Vagina (tissue), 2 donors: ENCODE measurements at places on chromosomes 6 and 20.

GRCh38 chr20:50722424-50723155 lies 8.8 kb upstream of the PARD6B start:
- DNase-seq = no peak

GRCh38 chr6:46207174-46207573 lies 36.4 kb upstream of the ENPP5 start:
- DNase-seq = no peak

- DNase-seq = no peak
Measured at GRCh38 chr20:62944184-62944583, 6.2 kb downstream of the GID8 start.

- no peak for DNase-seq
Measured at GRCh38 chr6:127547215-127547614, 28.1 kb upstream of the MTCL3 start.

GRCh38 chr20:47048054-47048453 lies 153.4 kb downstream of the EYA2 start:
- no peak for DNase-seq

- no peak for DNase-seq
Measured at GRCh38 chr6:5285526-5285925, 24.2 kb downstream of the FARS2 start.

DNA sequence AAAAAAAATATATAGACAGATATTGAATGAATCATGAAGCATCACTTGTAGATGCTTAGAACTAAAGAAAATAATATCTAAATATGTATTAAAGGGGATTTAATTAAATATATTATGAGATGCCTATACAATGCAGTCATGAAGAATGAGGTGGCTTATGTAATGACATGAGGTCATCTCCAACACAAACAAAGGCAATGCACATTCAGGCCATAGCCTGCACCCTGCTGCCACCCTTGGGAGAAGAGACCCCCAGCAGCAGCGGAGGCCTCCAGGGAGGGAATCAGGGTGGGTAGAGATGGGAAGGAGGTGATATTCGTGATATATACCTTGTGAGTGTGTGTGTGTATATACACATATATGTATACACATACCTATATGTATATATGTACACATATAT lies 26.4 kb upstream of the SSTR4 start:
- no peak for DNase-seq

DNA sequence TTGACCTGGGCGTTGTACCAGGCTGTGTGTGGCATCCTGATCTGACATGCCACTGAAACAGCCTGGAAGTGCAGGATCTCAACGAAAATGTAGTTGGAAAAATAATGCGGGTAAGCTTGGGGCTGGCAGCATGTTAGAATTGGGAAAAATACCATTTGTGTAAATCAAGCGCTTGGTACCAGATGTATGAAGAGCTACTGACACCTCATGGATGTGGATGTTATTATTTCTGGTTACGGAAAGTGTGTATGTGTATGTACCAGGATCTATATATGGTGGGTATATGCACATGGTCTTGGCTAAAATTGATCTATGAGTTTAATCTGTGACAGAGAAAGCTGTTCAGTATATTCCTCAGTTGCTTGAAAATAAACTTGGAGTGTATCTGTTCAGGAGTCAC lies 22.7 kb downstream of the HIVEP1 start:
- DNase-seq = no peak

GRCh38 chr6:5511954-5512353 lies 250.6 kb downstream of the FARS2 start:
- DNase-seq = no peak

DNA sequence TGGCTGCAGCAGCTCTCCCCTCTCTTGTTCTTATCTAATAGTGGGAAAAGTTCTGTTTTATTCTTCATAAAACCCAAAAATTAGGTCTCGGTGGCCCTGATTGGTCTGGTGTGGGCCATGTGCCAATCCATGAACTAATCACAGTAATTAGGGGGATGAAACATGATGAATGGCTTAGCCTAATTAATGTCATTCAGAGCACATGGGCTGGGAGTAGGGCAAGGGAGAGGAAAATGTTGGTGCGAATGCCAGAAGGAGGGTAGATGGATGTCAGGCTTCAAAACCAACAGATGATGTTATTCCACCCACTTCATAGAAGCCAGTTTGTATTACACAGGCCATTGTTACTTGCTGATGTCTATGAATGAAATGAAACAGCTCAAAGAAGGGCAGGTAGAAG lies 46.5 kb downstream of the PLEKHG1 start:
- no peak for DNase-seq

DNA sequence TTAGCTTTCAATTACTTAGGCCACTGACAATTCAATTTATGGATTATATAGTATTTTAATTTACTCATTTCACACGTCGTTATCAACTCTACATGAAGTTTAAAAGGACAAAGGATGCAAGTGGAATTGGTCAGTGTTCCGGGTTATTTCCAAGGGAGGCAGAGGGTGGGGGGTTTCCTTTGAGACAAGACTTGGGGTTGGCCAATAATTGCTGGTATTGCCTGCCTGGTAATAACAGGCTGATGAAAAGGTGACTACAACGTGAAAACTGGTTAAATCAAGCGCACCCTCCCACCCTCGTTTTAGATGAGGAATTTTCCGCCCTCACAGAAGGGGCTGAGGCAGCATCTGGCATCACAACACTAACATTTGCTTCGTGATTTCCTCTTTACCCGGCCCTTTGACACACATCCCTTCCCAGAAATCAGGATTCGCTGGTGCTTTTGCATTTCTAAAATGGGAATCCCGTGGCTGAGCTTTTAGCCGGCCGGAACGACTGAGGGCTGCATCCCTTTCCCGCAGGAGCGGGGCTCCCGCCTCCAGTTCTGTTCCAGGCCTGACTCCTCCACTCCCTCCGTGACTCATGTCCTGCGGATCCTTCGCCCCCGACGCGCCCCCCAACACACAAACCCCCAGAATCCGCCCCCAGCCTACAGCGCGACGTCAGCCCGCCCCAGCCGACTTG lies 999 bp upstream of the PIM1 start:
- DNase-seq = no peak

DNA sequence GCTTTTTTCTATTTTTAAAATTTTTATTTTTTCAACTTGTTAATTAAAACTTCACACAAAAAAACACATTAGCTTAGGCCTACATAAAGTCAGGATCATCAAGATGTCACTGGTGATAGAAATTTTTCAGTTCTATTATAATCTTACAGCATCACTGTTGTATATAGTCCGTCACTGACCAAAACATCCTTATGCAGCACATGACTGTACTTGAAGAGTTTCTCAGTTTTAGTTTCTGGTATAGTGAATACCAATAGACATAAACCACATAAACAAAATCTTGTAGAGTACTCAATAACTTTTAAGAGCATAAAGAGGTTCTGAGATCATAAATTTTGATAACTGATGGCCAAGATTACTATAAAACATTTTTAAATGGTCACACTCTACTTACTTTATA lies 71.8 kb downstream of the ASCC3 start:
- DNase-seq = no peak

DNA sequence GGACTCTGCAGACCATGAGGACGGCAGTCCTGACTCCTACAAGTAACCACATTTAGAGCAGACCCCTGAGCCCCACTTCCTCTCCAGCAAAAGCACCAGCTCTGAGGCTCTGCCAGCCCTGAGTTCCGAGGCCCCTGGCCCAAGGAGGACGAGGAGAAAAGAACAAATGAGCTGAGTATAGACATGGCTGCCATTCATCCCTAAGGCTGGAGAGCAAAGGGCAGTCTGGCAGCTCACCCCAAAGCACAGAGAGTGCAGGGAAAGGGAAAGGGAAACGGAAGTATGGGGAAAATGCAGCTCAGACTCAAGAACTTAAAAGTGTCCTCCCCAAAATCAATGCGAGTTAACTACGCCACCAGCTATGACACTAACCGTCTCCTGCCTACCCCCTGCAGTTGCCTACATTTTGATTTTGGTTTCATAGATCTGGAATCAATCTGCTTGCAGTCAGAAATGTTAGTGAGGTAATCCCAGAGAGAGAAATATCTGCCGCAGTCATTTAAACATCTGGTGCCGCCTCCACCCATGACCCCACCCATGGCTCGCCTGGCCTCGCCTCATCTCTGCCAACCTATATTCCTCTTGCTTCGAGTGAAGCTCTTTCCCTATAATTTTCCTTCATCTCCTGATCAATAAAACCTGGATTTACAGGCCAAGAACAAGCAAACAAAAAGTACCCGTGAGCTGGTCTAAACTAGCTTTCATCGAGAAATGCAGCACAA lies 49.6 kb upstream of the AFDN start:
- no peak for DNase-seq

DNA sequence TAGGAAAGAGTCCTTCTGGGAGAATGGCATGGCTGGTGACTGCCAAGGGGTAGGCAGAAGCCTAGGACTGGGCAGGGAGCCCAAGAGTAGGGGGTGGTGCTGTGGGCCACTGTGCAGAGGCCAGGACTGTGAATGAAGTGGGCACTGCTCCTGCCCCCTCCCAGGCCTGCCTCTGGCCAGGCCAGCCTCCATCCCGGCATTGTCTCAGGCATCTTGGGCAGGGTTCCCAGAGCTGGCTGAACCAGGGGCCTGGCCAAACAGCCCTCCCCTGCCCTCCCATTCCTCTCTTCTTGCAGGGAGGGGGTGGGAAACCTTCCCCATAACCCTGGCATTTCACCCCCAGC lies 81.6 kb downstream of the MRPL14 start:
- no peak for DNase-seq

DNA sequence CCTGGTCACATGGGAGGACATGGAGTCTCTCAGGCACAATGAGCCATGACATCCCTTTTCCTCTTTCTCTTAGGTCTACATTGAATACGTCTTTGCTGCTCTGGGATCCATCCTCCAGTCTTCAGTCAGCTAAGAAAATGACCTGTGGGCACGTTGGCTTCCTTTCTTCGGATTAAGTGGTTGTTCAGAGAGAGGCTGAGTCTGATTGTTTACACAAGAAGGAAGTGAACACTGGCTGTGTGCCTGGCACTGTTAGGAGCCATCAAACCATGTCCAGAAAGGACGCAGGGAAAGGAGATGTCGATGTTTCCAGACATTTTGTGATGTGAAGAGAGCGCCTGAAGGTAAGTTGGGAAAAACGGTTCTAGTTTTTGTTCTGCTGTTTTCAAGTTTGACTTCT lies 309.9 kb upstream of the CDYL start:
- DNase-seq = no peak

DNA sequence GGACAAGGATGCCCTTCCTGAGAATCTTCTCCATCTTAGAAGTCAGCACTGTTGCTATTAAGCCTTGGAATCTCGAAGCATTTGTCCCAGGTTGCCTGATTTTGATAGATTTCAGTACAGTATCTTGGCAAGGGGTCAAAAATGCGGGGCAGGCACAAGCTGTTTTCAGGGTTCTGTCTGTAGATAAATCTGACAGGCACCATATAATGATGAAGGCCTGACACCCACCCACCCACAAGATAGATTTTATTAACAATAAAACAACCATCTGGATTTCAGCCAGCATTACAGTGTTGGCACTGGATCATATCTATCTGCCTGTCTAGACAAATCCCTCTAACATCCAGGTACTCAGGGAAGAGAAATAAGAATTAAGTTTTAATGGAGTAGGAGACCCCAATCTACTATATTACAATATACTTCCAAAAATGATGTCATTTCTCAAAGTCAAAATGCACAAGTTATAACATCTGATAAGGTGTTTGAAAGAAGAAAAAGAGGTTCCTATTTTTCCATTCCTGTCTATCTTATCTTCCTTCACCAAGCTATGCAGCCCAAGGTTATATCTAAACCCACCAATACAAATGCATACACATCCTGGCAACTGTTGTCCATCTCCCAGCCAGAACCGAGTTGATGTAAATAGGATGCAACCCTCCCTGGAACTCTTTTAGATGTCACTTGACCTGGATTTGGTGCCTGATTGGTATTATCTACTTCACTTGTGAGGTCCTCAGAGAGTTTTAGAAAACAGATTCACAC lies 10.7 kb downstream of the NEDD9 start:
- no peak for DNase-seq

- DNase-seq = no peak
Measured at GRCh38 chr6:72952808-72953630, 272.3 kb downstream of the KHDC1L start.

DNA sequence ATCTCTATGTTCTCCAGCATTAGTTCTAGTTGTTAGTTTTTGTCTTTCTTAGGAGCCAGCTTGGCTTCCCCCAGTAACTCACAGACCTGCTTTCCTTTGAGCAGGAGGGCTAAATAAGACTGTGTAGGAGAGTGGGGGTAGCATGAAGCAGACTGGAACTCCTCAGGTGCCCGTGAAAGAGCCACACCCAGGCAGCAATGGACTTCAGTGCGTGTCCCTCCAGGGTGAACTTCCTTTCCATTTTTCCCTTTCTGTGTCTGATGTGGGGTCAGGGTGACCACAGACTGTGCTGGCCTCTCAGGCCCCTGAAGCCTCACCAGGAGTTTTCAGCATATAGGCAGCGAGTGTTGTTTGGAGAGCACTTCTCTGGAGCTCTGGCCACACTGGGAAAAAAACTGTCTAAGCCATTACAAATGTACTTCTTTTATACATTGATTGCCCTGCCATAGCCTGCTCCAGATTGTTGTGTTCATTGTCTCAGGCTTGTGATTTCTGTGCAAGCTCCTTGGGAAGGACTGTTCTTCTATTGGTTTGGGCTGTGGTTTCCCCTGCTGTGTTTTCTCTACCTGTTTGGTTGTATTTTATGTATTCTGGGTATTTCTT lies 55.7 kb downstream of the SH3BGRL2 start:
- no peak for DNase-seq

DNA sequence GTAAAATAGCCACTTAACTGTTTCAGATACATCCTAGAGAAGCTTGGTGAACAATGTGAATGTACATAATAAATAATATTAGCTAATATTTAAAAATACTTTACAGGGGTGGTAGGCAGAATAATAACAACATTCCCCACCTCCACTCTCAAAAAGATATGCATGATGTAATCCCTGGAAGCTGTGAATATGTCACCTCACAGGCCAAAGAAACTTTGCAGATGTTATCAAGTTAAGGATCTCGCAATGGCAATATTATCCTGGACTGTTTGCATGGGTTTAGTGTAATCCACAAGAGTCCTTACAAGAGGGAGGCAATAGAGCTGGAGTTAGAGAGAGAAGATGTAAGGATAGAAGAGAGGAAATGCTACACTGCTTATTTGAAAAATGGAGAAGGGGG lies 7.0 kb upstream of the PTPRK start:
- DNase-seq = no peak

DNA sequence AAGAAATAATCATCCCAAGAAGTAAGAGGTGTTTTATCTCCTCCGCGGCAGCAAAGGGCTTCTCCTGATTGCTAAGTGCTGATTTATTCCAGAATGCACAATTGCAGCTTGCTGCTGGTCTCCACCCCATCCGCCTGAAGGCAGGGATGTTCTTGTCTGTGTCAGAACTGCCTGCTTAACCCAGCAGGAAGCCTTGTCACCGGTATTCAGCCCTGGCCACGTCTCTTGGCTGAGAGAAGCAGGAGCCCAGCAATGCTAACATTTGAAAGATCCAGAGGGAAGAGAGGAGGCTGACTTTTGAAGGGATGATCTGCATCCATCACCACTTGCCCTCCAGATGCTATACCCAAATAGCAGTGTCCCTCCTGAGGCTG lies 4.2 kb downstream of the SCML4 start:
- no peak for DNase-seq
